IPS DF 19.7 (cell line): ENCODE measurements at places on chromosomes 3 and 15.

- no peak for DNase-seq
These were observed 44.8 kb downstream of the TMEM39A start for GRCh38 chr3:119418641-119419040.

GRCh38 chr3:134149286-134149685 lies 101.4 kb downstream of the RYK start:
- no peak for DNase-seq

GRCh38 chr3:37694284-37694675 lies 167.4 kb upstream of the CTDSPL start:
- no peak for DNase-seq

DNA sequence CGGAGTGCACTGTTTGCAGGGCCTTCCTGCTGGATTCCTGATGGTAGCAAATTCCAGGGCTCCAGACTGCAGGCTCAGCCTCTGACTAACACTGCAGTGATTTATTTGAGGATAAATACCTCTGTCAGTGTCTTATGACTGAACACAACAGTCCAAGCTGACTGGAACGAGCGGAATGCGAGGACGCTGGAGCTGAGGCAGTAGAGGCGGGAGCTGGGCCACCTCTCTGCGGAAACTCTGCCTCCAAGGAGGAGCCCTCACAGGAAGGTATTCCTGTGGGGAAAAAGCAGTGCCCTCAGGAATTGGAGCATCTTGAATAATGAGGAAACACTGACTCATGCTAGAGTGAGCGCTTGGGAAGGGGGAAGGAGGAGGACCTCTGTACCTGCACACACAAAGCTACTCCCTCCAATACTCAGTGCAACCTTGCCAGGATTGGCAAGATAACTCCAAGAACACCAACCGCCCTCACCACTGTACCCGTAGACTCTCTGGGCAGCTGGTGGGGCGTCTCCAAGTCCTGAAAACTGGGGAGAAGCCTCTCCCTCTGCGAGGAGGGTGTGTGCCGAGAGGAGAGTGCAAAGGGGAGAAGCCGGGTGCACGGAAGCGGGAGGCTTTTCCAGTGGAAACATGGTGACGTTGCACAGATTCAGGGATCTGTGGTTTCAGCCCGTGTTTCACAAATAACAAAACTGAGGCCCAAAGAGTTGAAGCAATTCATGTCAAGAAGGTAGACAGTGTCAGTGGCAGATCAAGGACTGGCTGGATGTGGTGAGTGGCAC lies 43.0 kb downstream of the VGLL4 start:
- DNase-seq = peak; percentile 73

DNA sequence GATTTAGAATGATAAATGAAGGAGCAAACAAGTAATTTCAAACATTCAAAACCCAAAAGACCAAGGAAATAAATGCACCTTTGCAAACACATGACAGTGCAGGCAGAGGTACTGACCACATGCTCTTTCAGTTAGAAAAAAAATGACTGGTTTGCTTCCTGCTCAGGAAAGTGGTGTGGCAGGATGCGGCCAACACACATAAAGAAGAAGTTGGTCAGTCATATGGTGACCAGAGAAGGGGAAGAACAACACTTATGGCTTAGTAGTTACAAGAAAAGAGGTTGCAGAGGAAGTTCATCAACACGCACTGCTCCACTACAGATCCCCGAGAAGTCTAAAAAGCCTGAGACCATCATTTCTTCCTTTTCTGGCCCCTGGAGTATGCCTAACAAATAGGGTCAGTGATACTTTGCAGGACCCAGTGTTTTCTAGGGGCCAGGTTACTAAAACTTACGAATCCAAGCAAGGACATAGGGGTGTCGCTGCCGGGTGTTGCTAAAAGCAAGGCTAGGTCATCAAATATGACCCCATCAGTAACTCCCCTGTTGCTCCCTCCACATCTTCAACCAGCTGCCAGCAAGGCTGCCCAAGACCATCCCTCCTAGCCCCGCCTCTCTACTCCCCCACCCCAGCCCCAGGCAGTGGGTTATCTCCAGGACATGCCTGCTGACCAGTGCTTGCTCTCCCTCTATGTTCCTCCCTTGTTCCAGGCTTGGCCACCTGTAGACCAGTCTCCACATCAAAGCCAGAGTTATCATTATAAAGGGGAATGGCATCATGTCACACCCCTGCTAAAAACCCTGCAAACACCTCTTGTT lies 11.2 kb downstream of the ATP8B4 start:
- DNase-seq = no peak

DNA sequence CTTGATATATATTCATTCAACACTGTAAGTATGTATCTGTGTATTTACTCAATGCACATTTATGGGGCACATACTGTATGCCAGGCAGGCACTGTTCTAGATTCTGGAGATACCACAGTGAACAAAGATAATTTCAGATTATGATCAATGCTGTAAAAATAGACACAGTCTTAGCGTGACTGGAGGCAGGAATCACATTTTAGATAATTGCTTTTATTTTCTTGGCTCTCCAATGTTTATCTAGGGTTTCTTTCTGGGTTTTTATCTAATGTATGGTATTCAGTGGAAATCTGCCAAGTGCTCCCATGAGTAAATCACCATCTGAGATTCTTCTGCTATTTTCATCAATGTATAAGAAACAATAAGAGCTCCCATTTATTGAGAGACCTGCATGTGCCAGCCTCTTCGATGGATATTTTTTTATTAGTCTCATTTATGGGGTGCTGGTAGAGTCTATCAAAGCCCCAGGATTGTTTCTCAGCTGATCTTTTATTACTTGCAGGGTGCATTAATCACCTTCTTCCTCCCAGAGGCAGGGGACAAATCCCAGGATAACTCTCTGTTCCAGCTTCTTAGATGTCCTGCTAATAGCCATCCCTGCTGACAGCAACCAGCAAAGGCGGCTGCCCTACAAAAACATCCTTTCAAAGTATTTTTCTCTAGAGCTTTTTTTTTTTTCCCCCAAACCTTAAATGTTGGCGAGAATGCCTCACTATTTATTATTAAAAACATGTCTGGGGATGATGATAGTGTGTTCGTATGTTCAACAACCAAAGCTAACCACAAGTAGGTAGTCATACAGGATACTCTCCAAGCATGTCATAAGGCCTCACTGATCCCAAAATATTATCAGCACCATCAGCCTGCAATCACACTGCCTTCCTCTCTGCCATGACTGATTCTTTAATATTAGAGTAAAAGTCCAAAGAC lies 331.0 kb upstream of the RASGRP1 start:
- no peak for DNase-seq
